ENCODE measurements at places on chromosomes 11 and 22.

DNA sequence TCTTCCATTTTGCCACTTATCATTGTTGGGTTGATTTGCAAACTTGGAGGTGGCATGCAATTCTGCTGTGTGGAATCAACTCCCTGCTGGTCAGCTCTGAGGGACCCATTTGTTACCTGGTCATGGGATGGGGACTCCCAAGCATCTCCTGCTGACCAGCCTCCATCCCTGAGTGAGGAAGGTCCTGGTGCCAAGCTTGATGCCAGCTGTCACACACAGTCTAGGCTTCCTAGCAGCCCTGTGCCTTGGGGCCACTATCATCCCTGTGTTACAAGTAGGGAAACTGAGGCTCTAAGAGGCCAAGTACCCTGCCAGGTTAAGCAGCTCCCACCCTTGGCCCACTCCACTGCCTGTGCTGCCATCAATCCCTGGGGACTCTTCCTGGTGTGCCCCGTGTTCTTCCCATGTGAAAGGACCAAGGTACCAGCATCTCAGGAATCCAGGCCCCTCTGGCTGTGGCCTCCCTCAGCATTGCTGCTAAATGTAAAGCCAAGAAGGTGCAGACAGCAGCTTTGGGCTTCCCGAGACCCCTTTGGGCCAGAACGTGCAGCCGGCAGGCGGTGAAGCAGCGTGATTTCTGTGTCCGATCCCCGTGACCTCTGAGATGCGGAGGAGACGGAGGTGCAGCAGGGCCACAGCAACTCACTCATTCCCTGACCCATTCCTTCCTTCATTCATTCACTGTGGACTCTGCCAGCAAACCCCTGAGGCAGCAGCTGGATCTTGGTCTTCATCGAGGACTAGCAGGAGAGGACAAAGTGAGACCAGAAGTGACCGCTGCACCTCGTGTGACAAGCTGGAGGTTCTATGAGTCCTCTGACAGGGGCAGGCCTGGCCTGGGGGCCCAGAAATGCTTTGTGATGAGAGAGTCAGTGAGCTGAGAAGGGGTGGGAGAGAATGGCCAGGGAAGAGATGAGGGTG lies 49.7 kb downstream of the MYEOV start:
- no peak for DNase-seq

- DNase-seq = no peak
These were observed 7.8 kb upstream of the LRRC32 start for GRCh38 chr11:76678321-76678720.

- no peak for DNase-seq
These were observed 51.4 kb upstream of the RASD2 start for GRCh38 chr22:35489239-35489638.

GRCh38 chr11:95692526-95693260 lies 96.9 kb downstream of the FAM76B start:
- DNase-seq = no peak

- DNase-seq = no peak
These were observed 53.6 kb downstream of the NAV2 start for GRCh38 chr11:19766206-19766605.

Measured in NCI-H2029 treated with DMSO at 0.1 percent for 48 hours (cell line).